ENCODE measurements at places on chromosomes 2 and 18.

- DNase-seq: no peak
Measured at GRCh38 chr2:216698895-216699294, 3.5 kb upstream of the IGFBP5 start.

DNA sequence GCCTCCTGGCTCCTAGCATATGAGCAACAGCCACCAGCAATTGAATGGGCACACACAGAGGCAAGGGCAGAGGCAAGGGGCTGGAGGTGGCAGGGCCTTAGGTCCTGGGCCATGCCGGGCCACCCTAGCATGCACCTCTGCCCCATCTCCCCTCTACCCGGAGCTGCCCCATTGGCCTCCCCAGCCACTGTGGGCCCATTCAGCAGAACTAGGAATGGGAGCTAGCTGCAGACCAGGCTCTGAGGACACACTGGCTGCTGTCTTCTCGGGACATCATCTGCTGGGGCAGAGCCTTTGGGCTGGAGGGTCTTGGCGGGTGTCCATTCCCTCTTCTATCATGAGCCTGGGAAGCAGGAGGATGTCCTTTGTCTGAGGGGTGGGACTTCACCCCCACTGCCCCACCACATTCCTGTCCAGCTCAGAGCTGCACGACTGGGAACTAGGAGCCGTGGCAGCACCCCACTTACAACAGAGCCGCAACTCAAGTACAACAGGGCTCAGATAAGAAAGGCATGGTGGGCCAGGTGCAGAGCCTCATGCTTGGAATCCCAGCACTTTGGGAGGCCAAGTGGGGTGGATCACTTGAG lies 800 bp downstream of the VIL1 start:
- no peak for DNase-seq

- DNase-seq: no peak
Measured at GRCh38 chr2:190584980-190585661, 50.6 kb upstream of the NEMP2 start.

- DNase-seq: no peak
Measured at GRCh38 chr2:226893216-226893615, 57.4 kb downstream of the RHBDD1 start.

GRCh38 chr2:129492548-129492947 lies 486.9 kb upstream of the RAB6C start:
- DNase-seq: no peak

GRCh38 chr18:9106800-9107584 lies 4.5 kb downstream of the NDUFV2 start:
- no peak for DNase-seq
